ENCODE measurements at places on chromosomes 16 and 17.

GRCh38 chr16:10961231-10961630, 16.9 kb downstream of the CLEC16A start:
- DNase-seq = no peak

DNA sequence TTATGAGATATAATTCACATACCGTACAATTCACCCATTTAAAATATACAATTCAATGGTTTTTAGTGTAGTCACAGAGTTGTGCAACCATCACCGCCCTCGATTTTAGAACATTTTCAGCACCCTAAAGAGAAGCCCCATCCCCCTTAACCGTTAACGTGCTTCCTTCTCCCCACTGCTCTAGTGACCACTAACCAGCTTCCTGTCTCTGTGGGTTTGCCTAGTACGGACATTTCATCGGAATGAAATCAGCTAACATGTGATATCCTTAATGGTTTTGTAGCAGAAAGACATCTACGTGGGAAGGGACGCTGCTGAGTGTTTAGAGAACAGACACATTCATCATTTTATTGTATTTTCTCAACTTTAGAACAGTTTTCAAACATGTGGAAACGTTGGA, 80.8 kb upstream of the HSBP1 start:
- no peak for DNase-seq

- DNase-seq = no peak
Observed at GRCh38 chr17:80738020-80738808, 193.6 kb downstream of the RPTOR start.

DNA sequence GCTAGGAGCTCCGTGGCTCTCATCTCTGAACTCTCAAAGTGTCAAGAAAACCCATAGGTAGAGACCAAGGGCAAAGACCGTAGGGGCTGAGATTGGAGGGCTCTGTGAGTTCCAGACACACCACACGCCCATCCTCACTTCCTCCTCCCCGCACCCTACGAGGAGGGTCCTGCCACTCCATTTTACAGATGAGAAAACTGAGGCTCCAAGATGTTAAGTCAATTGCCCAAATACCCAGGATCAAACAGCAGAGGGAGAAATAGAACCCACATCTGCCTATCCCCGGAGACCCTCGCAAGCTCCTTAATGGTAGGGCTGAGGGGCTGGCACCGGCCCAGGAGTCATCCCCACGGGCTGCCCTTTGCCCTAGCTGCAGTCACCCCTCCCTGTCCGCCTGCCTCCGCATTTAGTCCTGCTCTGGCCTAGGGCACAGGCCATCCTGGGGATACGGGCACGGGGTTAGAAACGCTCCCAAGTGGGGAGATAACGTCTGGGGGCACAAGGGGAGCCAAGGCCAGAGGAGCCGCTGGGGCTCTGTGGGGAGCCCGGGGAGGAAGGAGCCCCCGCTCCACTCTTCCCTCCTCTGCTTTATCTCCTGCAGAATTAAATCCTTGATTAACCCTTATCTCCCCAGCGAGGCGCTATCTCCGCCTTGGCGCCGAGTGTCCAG, 54.1 kb upstream of the ZC3H18 start:
- DNase-seq = no peak

DNA sequence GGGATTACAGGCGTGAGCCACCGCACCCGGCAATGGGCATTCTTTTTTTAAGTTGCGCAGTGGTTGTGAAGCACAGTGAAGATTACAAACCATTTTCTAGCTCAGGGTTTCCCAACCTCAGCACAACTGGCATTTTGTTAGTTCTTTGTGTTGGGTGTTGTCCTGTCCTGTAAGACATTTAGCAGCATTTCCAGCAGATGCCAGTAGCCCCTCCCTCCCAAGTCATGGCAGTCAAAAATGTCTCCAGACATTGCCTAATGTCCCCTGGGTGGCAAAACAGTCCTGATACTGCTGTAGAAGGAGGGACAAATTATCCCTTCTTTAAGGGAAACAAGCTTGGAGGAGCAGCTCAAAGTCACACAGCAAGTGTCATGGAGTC, 15.6 kb downstream of the PLK1 start:
- no peak for DNase-seq

- DNase-seq = no peak
Observed at GRCh38 chr16:9225527-9226316, 134.3 kb downstream of the HAPSTR1 start.

DNA sequence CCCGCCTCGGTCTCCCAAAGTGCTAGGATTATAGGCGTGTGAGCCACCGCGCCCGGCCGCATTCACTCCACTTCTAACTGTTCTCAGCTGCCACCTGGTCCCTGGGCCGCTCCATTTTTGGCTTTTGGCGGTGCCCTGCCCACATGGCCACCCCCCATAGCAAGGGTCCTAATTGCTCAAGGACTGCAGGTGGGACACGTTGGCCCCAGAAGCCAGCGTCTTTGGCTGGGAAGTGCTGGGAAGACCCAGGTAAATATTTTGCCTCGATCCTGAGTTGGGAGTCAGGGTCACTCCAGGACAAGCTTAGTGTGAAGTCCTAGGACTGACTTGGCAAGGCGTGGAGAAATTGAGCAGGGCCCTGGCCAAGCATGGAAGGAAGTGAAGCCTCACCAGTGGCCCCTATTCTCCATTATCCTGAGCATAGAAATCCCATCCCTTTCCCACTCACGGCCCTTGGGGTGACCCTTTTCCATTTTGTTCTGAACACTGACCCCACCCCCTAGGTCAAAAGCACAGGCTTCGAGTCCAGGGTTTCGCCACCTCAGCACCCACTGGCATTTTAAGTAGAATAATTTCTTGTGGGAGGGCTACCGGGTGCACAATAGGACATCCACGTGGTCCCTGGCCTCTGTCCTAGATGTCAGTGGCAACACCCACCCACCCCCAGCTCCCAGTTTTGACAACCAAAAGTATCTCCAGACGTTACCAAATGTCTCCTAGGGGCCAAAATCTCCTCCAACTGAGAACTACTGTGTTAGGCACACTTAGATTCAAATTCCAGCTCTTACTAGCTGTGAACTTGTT, 5.9 kb upstream of the WDR81 start:
- DNase-seq = no peak

DNA sequence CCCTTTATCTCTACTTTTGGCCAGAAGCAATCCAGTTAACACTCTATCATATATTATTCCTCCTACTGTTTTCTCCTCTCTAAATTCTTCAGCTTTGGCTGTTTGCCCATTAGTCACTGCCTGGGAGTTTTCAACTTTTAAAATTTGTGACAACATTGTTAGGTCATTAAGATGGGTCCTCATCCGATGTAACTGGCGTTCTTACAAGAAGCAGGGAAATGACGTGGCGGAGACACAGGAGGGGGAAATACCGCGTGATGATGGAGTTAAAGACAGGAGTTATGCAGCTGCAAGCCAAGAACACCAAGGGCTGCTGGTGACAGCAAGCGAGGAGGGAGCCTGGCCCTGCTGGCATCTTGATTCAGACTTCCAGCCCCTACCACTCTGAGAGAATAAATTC, 34.8 kb upstream of the CPHXL start:
- DNase-seq = no peak

GRCh38 chr17:48575673-48576478, 2.3 kb downstream of the HOXB4 start:
- no peak for DNase-seq

DNA sequence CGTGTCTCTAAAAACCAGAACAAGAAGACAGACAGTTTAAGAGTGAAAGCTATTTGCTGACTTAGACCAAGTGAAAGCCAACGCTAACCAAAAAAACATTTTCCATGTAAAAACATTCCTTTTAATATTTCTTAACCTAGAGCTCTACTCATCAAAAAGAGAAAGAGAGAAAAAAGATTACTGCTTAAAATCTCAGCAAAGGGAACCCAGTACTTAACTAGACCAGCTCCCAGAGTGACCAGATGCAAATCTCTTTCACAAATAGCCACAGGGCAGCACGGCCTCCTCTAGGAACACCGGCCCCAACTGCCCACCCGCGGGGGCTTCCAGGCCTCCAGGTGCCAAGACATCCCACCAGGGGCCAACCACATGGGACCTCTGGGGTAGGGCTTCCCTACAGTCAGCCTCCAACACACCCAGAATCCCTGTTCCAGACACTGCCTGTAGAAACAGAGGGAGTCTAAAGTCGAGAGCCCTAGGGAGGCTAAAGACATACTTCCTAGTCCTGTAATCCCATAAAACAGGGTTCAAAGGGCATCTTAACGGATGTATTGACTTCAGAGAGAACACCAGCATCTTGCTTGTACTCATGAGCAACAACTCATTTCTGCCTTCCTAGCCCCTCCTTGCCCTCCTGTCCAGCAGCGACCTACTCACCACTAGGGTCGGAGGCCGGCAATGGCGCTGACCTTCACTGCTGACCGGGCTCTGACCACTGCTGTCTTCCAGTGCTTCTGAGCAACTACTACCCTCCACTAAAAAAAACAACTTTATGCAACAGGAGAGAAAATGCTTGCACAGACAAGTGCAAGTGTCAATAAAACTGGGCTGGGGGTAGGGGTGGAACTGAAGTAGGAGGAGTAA, 21.3 kb downstream of the ZCCHC14 start:
- DNase-seq = no peak

DNA sequence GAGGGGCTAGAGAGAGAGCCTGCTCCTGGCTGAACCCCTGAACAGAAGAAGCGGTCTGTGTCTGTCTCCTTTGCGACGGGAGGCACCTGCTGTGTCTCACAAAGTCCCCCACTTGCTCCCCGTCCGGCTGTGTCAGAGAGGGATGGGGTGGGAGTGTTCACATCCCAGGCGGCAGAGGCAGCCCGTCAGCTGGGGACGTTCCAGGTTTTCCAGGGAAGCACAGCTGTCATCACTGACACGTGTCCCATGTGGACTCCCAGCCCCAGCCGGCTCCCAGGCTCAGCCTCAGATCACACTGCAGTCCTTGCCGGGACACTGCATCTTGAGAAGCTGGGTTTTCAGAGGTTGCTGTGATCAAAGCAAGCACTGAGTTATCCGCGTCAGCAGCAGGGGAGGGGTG, 1.6 kb downstream of the TELO2 start:
- no peak for DNase-seq

DNA sequence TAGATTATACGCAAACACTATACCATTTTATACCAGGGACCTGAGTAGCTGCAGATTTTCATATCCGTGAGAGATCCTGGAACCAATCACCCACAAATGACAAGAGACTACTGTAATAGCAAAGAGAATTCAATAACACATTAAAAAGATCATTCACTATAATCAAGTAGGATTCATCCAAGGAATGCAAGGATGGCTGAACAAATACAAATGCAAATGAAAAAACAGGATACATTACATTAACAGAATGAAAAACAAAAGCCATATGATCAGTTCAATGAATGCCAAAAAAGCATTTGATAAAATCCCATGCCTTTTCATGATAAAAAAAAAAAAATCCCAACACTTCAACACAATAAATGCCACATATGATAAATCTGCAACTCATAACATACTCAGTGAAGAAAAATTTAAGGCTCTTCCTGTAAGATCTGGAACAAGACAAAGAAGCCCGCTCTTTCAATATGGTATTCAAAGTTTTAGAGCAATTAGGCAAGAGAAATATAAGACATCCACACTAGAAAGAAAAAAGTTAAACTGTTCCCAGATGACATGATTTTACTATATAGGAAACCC, 29.0 kb downstream of the N4BP1 start:
- DNase-seq = no peak

DNA sequence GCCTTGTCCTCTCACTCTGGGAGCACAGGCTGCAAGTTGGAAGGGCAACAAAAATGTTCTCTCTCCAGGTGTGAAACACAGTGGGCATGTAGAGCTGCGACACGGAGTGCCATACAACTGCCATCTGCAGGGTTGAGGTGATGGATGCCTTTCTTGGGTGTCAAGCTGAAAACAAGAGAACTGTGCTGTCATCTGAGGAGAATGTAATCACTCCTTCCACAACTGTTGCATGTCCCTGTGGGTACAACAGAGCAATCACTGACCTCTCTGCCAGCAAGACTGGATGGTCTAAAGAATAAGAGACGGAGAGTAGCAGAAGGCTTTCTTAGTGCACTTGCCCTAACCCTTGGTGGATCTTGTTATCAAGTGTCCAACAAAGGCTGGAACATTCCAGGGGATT, 29.2 kb downstream of the SLFN11 start:
- no peak for DNase-seq

- no peak for DNase-seq
Observed at GRCh38 chr17:33582661-33583060, 289.6 kb upstream of the ASIC2 start.

- DNase-seq = no peak
Observed at GRCh38 chr16:50301626-50302471, 35.5 kb downstream of the ADCY7 start.

- no peak for DNase-seq
Observed at GRCh38 chr16:65994291-65994690, 372.2 kb upstream of the CDH5 start.

DNA sequence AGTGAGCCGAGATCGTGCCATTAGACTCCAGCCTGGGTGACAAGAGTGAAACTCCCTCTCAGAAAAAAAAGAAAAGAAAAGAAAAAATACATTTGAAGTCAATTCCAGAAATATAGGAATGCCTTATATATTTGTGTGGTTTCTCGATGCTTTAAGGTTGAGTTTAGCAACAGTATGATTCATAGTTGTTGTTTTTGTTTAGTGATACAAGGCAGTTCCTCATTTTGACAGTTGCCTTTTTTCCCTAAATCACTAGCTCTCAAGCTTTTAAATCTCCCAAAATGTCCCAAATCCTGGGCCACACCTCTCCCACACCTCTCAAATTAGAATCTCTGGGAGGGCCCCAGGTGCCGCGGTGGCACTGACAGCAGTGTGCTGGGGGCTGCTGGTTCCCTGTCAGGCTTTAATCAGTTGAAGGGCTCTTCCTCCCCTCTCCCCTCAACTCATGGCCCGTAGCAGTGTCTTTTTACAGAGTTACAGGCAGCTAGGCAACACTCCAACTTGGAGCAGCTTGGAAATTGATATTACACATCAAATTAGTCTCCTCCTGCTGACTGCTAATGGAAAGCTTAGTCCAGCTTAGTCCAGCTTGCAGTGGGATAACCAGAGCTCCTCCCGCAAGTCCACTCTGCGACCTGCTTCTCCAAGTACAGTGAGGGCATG, 58.4 kb downstream of the EPN2 start:
- DNase-seq = no peak

DNA sequence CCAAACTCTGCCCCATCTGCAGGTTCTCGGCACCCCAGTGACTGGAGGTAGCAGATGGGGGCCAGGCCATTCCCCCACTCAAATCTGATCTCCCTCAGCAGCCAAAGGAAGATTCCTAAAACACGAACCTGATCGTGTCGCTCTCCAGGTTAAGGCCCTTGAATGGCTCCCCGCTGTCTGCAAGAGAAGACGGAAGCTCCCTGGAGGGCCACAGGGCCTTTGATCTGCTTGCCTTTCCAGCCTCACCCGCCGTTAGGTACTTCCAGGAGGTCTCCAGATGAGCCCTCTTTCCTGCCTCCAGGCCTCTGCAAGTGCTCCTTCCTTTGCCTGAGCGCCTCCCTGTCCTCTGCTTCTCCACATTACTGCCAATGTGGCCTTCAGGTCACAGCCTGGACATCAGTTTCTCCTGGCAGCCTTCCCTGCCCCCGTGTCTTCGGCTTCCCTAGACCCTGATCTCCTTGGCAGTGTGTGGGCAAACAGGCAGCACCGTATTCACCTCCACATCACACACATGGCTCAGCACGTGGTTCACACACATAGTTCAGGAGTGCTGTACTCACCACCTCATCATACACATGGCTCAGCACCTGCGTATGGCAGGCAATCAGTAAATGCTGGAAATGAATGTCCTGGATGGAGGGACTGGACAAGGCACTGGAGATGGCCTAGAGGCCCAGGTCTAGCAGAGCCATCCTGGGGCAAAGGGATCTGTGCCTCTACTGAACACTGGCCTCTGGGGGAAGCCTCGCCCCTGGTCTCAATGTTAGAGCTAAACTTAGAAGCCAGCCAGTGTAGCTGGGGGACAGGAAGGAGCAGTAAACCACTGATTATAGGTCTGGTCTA, 26.4 kb upstream of the MRPS23 start:
- DNase-seq = no peak
